ENCODE measurements at places on chromosomes 6 and 20.

- no peak for DNase-seq
These were observed 187.4 kb downstream of the SLC16A10 start for GRCh38 chr6:111274593-111275217.

GRCh38 chr6:152554851-152555250 is 82.3 kb downstream of the SYNE1 start:
- no peak for DNase-seq

GRCh38 chr6:149701714-149702113 is 16.2 kb downstream of the LATS1 start:
- DNase-seq: no peak

- no peak for DNase-seq
These were observed 74.2 kb downstream of the IRF4 start for GRCh38 chr6:465531-466348.

DNA sequence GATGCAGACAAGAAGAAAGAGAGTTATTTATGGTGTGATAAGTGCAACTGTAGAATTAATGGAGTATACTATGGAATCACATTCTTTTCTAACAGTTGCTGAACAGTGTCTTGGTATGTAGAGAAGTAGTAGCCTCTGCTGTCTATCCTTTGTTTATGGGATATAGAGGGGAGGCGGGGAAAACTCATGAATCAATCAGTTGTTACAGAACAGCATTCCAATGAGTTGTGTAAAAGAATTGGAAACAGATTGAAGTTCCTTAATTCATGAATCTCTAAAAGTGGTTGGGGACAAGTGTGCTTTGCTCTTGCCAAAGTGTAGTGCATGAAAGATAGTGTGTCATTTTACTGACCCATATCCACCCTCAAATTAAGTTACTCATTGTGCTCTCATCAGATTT is 77.7 kb downstream of the FLRT3 start:
- DNase-seq: no peak

GRCh38 chr20:64077094-64077493 is 2.2 kb downstream of the RGS19 start:
- no peak for DNase-seq

DNA sequence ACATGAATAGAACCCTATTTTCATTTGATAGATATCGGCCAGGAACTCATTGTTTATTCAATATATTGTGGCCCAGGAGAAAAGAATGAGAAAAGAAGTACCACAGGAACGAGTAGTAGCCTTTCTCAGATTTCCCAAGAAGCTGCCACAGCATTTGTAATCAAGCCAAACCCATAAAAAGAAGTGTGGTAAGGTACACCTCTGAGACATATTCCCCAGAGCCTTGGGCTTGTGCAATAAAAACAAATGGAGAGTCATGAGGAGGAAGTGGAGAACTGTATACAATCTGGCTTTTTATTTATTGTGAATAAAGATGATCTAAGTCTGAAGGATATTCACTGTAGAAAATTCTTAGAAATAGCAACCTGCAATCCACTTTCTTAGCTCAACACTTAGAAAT is 36.7 kb downstream of the KIF6 start:
- no peak for DNase-seq

DNA sequence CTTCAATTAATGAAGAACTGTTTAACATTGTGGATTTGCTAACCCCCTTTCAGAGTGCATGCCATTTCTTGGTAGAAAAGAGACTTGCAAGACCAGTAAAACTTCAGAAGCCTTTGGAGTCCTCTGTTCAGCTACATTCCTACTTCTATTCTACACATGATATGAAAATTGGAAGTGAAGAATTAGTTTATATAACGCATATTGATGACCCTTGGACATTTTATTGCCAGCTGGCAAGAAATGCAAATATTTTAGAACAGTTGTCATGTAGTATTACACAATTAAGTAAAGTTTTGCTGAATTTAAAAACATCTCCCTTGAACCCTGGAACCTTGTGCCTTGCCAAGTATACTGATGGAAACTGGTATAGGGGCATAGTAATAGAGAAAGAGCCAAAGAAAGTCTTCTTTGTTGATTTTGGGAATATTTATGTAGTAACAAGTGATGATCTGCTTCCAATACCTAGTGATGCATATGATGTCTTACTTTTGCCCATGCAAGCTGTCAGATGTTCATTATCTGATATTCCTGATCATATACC is 3.3 kb downstream of the TDRD6 start:
- no peak for DNase-seq

All from stimulated activated CD8-positive, alpha-beta memory T cell treated with anti-CD3 and anti-CD28 coated beads, Interleukin-7, amount 100 ng/mL, for 1 hour (primary cell).